Right renal pelvis (tissue), 4 donors: ENCODE measurements at places on chromosomes 1 and 21. TPM values are rescaled to one million over a fixed set of nuclear protein-coding genes. Genes with fewer than 3 reads are reported as not detected.
A peak's percentile ranks its signal among the peaks of the same experiment; 100 is the strongest.

TSPEAR gene
- polyA plus RNA-seq: 0.79 TPM

DNA sequence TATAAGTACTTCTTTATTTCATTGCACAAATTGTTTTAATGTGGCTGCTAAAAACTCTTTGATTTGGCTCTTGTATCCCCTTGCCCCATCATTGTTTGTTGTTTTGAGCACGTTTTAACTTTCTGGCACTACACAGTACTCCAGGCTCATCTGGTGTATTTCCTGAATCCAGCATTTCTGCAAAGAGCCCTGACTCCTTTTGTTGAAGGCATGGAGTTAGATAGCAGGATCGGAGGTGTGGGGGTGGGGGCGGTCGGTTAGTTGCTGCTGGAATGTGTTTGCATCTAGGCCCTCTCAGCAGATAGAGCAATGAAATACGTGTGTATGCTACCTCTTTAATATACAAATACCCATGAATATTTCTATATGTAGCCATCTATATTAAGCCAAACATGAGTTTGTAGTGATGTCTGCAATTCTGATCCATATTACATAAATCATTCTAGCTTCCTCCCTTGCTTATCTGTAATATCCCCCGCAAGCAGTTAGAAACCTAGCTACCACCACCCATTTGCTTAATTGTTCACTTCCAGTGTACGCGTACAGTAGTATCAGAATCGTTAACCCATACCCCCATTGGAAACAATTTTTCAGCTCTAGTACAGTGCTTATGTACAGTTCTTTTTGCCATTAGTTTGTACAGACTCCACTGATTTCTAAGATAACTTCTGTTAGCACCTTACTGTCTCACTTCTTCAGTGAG is 106.0 kb downstream of the NOS1AP start:
- no peak for DNase-seq

DNA sequence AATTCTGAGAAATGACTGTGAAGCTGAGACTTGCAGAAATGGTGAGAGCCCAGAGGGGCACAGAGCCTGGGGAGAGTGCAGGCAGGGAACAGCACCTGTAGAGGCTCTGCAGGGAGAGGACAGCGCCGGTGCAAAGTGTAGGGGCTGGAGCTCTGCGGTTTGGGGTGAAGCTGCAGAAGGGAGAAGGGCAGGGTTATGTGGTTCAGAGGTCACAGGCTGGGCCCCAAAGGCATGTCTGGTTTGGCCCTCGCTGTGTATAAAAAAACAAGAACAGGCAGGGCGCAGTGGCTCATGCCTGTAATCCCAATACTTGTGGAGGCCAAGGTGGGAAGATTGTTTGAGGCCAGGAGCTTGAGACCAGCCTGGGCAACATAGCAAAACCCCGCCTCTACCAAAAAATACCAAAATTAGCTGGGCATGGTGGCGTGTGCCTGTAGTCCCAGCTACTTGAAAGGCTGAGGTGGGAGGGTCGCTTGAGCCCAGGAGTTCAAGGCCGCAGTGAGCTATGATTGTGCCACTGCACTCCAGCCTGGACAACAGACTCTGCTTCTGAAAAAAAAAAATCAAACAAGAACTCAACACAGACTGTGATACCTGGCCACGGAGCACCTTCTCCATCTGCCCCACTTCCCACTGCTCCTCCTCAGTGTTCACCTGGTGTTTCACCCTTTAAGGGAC is 29.1 kb downstream of the SERINC2 start:
- DNase-seq: no peak

DNA sequence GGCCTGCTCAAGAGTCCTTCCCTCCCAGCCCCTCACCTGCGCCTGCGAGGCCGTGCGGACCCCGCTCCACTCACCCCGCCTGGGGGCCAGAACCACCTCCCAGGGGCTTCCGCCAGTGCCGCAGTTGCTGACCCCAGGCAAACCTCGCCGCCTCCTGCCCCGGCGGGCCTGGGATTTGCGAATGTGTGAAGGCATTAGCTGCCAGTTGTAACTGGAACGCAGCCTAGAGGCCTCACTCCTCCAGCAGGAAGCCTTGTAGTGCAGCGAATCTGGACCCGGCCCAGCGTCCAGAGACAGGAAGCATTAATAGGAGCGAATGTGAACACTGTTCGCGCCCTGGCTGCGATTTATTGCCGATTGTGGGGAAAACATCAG is 140.9 kb upstream of the ARHGEF16 start:
- DNase-seq: peak; percentile 77

DNA sequence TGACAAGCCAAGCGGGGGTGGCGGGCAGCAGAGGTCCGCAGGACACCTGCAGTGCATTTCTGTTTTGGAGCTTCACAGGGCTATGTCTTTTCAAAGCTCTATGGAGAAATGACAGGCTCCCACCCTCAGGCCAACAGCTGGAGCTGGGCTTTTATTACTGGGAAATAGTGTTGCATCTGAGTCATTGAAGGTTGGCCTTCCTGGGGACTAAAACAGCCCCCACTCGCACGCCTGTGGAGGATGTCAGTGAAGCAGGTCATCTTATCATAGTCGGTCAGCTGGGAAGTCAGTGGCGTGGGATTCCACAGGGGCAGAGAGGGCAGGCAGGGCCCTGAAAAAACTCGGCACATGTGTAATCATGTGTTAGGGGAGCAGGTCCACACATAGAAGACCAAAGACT is 55.3 kb downstream of the NTPCR start:
- no peak for DNase-seq

GRCh38 chr21:37907076-37907475 is 9.2 kb downstream of the KCNJ6 start:
- DNase-seq: no peak

DNA sequence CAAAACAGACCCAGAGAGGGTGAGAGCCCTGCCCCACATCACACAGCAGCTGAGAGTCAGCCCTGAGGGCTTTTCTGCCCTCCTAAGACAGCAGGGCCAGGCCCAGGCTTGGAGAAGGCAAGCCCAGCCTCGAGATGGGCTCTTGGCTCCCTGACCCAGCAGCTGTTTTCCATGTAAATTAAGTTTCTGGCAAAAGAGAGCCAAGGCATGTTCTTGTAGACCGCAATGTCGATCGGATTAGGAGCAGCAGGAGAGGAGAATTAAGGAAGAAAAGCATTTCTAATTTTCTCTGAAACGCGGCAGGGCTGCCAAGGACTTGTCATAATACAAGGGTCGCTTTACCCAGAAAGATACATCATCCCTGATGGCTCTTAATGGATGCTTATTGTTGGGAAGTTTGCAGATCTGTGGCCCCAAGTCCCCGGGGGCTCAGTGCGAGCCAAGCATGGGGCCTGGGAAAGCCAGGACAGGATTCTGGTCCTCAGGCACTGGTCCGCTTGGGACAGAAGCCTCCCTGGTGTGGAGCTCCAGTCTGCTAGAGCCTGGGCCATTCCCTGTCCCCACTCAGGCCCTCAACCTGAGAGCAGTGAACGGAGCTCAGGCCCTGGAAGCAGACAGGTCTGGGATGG is 62.8 kb downstream of the DMRTB1 start:
- DNase-seq: no peak
